ENCODE measurements at places on chromosomes 5 and 9. TPM values are rescaled to one million over a fixed set of nuclear protein-coding genes. Genes with fewer than 3 reads are reported as not detected.
A peak's percentile ranks its signal among the peaks of the same experiment; 100 is the strongest.

DNA sequence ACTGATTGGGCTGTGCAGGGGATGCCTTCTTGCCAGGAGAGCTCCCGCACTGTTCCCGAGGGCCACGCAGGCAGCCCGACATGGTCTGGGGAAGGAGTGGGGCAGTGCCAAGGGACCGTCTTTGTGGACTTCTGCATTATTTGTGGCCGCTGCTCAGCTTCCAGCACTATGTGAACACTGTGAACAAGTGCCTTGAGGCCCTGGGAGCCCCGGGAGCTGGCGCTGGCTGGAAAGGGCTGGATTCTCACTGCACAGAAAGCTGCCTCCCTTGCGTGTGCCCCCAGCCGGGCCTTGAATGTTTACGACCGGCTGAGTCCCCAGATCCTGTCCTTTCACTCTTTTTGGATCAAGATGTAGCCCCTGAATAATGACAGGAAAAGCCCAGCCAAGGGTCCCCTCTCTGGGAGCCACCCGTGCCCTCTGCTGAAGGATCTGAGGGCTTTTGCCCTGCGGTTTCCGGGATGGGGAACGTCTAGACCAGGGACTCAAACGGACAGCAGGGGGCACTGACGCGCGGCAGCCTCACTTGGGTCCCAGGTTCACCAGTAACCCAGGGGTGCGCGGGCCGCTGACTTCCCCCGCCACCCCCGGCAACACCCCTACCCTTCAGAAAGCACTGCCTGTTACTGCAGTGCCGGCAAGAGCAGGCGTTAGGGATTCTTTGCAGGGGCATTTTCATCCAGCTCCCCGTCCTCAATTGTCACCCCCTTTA lies 98.9 kb upstream of the FCN2 start:
- H3K4me1 ChIP-seq = no peaks in the 10 kb centered on the region
- no peaks in the 10 kb centered on the region for H3K36me3 ChIP-seq
- H3K4me3 ChIP-seq = no peak overlapping the region
- H3K27me3 ChIP-seq = no peaks in the 10 kb centered on the region
- no peak for DNase-seq

DNA sequence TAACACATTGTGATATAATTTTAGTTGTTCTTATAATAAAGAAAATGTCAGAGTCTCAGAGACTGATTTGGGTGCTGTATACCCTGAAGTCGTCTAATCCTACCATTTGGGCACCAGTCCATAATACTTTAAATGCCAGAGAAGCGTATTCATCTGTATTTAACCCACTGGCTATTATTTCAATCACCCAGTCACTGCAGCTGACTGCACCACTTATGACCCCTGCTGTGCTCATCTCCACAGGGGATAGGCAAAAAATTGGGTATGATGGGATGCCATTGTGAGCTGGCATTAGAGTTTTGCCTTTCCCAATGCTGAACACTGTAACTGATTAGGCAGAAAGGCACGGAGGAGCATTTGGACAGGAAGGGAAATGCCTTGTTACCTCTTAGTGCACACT lies 599.7 kb downstream of the CAAP1 start:
- no peaks in the 10 kb centered on the region for H3K4me1 ChIP-seq
- DNase-seq = no peak
- H3K36me3 ChIP-seq = no peaks in the 10 kb centered on the region

DNA sequence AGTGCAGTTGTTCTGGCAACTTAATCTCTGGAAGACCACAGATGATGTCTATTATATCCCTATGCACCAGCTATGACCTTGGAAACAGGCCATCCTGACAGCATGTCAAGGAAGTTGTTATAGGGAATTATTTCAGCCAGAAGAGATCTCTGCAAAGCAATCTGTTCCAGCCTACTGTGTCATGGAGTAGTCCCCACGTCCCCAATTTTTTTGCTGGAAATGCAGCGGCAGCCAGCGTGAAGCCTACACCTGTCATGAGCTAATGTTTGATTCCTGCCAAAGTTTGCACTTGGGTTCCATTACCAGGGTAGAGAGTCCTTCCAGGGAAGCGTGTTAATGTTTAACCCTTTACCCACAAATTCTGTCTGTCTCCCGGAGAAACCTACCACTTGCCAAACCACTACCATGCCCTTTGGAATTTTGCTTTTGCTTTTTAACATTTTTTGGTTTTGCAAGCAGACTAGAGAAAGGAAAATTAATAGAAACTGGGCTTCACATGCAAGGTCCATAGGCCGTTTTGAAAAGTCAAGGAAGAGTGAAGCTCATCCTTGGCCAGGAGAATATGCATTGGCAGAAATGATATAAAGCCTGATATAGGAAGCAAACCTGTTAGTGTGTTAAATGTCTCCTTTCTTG lies 174.9 kb upstream of the SPRY4 start:
- no peaks in the 10 kb centered on the region for H3K36me3 ChIP-seq
- H3K27me3 ChIP-seq = no peaks in the 10 kb centered on the region
- H3K4me3 ChIP-seq = no peak overlapping the region
- no peaks in the 10 kb centered on the region for H3K4me1 ChIP-seq
- DNase-seq = no peak

- H3K27ac ChIP-seq = no peak overlapping the region
- DNase-seq = no peak
- H3K4me1 ChIP-seq = no peaks in the 10 kb centered on the region
- H3K36me3 ChIP-seq = no peaks in the 10 kb centered on the region
- no peaks in the 10 kb centered on the region for H3K27me3 ChIP-seq
Observed at GRCh38 chr9:7489036-7489435, 310.5 kb downstream of the DMAC1 start.

GRCh38 chr9:95132366-95133324 lies 184.9 kb downstream of the FANCC start:
- no peaks in the 10 kb centered on the region for H3K36me3 ChIP-seq
- peaks cover 2% of the 10 kb centered on the region for H3K4me1 ChIP-seq
- no peak overlapping the region for H3K27ac ChIP-seq

DNA sequence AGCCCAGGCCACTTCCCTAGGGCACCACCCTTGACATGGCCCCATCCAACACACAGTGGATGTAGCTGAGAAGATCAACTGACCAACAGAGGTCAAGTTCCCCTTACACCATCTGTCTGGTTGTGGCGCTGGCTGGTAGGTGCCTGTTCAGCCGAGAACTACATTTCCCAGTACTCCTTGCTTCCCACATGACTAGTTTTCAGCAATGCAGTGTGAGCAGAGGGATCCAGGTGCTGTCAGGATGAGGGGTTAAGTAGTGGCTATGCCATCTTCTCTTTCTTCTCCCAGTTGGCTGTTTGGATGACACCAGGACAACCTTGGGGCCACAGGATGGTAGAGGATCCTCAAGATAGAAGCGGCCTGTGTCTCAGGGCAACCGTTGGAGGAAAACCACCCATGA lies 48.6 kb upstream of the SH3PXD2B start:
- H3K4me3 ChIP-seq = no peak overlapping the region
- no peaks in the 10 kb centered on the region for H3K27me3 ChIP-seq
- peak; percentile 19 for DNase-seq
- H3K4me1 ChIP-seq = peaks cover 13% of the 10 kb centered on the region
- H3K27ac ChIP-seq = no peak overlapping the region
- H3K36me3 ChIP-seq = no peaks in the 10 kb centered on the region

DNA sequence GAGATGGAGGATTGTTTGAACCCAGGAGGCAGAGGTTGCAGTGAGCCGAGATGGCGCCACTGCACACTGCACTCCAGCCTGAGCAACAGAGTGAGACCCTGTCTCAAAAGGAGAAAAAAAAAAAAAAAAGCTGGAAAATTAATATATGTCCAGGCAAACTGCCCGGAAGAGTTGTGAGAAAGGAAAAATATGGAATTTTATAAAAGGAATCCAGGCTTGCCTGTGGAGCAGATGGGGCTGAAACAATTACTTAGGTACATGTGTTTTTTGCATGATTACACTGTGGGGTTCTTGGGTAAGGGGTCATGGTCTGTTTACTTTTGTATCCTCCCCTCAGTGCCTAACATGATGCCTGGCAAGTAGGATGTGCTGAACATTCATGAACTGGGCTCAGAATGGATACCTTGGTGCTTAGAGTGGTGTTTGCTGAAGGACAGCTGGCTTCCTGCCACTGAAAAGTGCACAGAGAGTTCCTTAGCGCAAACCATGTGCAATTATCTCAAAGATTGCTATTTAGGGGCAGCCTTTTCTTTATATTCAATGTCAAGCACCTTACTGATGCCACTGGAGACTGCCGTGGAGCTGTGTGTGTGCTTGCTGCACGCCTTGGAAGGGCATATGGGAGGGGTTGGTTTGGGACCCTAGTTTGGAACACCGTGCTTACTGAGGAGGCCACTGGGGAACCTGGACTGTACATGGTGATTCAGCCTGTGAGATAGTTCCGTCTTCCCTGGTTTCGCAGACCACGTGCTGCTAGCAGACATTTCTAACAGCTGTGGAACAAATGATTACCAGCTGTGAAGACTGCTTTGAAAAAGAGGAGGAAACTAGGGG lies 78.4 kb downstream of the MAP1B start:
- no peak for DNase-seq
- H3K36me3 ChIP-seq = no peaks in the 10 kb centered on the region
- no peak overlapping the region for H3K4me3 ChIP-seq
- H3K27me3 ChIP-seq = no peaks in the 10 kb centered on the region
- no peaks in the 10 kb centered on the region for H3K4me1 ChIP-seq

GRCh38 chr5:118789366-118789765 lies 199.0 kb downstream of the DTWD2 start:
- no peak overlapping the region for H3K4me3 ChIP-seq
- no peak overlapping the region for H3K27ac ChIP-seq
- no peaks in the 10 kb centered on the region for H3K36me3 ChIP-seq
- H3K27me3 ChIP-seq = no peaks in the 10 kb centered on the region

- DNase-seq = no peak
- peaks cover 6% of the 10 kb centered on the region for H3K4me1 ChIP-seq
- H3K4me3 ChIP-seq = peak overlapping the region; percentile 94
Observed at GRCh38 chr5:219991-220390, 1.9 kb downstream of the SDHA start.

DNA sequence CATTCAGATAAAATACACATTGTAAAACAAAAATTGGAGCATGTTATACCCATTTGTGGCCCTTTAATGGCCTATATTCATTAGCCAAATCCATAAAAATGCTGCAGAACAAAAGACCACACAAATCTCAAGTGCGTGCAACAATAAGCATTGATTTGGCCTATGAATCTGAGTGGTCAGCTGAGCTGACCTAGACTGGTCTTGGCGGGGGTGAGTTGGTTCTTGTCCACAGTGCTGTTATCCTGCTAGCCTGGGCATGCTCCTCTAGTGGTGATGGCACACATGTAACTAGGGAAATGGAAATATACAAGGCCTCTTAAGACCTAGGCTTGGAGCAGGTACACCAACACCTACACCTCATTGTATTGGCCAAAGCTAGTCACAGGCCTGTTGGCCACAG lies 122.2 kb upstream of the TBCA start:
- H3K27ac ChIP-seq = no peak overlapping the region
- no peaks in the 10 kb centered on the region for H3K27me3 ChIP-seq
- no peak for DNase-seq
- no peak overlapping the region for H3K4me3 ChIP-seq

DNA sequence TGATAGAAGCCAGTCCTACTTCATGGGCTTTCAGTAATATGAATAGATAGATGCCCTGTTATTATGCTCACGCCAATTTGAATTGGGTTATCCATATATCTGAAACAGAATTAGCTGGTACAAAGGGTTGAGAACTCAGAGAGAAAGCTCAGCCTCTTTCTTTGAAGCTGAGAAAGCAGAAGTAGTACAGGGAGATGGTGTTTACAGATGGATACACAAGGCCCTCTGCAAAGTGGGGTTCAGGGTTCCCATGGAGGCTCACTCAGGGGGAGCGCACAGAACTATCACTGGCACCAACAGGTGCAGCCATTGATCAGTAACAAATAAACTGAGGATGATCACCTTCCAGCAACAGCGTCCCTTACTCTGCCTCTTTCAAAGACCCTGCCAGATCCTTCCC lies 349.7 kb downstream of the ICE1 start:
- no peak for DNase-seq
- H3K4me1 ChIP-seq = no peaks in the 10 kb centered on the region
- H3K36me3 ChIP-seq = no peaks in the 10 kb centered on the region
- H3K4me3 ChIP-seq = no peak overlapping the region
- no peaks in the 10 kb centered on the region for H3K27me3 ChIP-seq

DNA sequence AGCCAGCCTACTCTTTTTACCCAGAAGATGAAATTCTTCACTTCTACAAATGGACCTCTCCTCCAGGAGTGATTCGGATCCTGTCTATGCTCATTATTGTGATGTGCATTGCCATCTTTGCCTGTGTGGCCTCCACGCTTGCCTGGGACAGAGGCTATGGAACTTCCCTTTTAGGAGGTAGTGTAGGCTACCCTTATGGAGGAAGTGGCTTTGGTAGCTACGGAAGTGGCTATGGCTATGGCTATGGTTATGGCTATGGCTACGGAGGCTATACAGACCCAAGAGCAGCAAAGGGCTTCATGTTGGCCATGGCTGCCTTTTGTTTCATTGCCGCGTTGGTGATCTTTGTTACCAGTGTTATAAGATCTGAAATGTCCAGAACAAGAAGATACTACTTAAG lies 16.6 kb downstream of the OCLN start:
- no peak overlapping the region for H3K27ac ChIP-seq
- no peak for DNase-seq
- no peaks in the 10 kb centered on the region for H3K4me1 ChIP-seq
- H3K36me3 ChIP-seq = no peaks in the 10 kb centered on the region
- no peaks in the 10 kb centered on the region for H3K27me3 ChIP-seq

DNA sequence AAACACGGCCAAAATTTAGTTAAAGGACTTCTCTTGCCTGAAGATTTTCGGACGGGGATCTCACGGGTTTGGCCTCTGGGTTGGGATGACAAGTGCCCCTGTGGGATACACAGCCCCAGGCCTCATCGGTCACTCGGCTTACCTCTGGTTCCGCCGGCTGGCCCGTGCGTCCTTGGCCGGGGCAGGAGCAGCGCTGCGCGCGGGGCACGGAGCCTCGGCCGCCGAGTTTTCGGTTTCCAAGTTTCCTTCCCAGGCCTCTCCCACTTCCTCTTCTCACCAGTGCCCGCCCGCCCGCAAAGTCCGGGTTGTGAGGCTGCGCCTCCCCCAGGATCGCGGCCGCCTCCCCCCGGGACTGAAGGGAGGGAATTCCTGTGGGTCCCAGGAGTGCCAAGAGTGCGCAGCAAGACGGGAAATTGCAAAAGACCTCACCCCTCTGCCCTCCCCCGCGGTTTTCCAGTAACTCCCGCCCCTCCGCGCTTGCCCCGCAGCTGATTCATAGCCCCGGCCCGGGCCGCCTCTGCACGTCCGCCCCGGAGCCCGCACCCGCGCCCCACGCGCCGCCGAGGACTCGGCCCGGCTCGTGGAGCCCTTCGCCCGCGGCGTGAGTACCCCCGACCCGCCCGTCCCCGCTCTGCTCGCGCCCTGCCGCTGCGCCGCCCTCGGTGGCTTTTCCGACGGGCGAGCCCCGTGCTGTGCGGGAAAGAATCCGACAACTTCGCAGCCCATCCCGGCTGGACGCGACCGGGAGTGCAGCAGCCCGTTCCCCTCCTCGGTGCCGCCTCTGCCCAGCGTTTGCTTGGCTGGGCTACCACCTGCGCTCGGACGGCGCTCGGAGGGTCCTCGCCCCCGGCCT lies at the start of gene OSMR:
Gene OSMR, plus strand, starts transcription at position 487 of the 853 bp plus-strand sequence. CDS start 23,033 bp downstream, outside the sequence.
- H3K27me3 ChIP-seq = no peaks in the 10 kb centered on the region
- peaks cover 4% of the 10 kb centered on the region for H3K4me1 ChIP-seq
- peak within 1 kb of the TSS; percentile 81 for H3K27ac ChIP-seq
- H3K4me3 ChIP-seq = peak within 1 kb of the TSS; percentile 71
- DNase-seq = peak; percentile 98
- H3K36me3 ChIP-seq = no peaks in the 10 kb centered on the region

- peaks cover 12% of the 10 kb centered on the region for H3K4me1 ChIP-seq
- peak overlapping the region; percentile 0 for H3K27ac ChIP-seq
- H3K27me3 ChIP-seq = no peaks in the 10 kb centered on the region
- H3K36me3 ChIP-seq = no peaks in the 10 kb centered on the region
- no peak overlapping the region for H3K4me3 ChIP-seq
- peak; percentile 36 for DNase-seq
Observed at GRCh38 chr5:55601204-55601618, 66.4 kb upstream of the PLPP1 start.

Gene PCDHGA4
- 7.6 TPM for total RNA-seq

Gene GFPT2
- total RNA-seq = 67.5 TPM

Gene ARHGEF39
- total RNA-seq = 1.4 TPM

Gene KIF4B
- 0.13 TPM for total RNA-seq

Gene RNF183
- not detected for total RNA-seq
